GM04503 (cell line): ENCODE measurements at places on chromosomes 3 and 15.

GRCh38 chr15:100528833-100529428, at the start of gene CERS3:
CERS3 (minus strand) TSS chr15:100528950; CDS start chr15:100501849, 27,101 bp downstream.
- no peak for DNase-seq

DNA sequence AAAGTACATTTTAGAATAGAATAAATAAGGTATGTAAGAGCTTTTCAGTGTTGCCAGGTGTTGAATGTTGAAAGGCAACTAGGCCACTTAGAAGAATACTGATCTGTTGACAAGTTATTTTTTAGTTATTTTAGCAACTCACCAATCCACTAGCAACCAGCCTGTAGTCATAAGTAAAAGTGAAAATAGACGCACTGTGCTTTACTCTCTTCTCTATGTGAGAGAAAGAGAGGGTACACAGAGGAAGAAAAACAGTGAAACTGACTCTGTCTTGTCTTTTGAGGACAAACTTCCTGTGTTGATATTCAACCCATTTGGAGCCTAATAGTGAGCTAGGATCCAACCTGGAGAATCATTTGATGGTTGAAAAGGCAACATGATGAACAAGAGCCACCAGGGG, 327.1 kb upstream of the GOLIM4 start:
- no peak for DNase-seq

- DNase-seq, result no peak
Observed at GRCh38 chr3:154598166-154598565, 168.2 kb upstream of the GPR149 start.

DNA sequence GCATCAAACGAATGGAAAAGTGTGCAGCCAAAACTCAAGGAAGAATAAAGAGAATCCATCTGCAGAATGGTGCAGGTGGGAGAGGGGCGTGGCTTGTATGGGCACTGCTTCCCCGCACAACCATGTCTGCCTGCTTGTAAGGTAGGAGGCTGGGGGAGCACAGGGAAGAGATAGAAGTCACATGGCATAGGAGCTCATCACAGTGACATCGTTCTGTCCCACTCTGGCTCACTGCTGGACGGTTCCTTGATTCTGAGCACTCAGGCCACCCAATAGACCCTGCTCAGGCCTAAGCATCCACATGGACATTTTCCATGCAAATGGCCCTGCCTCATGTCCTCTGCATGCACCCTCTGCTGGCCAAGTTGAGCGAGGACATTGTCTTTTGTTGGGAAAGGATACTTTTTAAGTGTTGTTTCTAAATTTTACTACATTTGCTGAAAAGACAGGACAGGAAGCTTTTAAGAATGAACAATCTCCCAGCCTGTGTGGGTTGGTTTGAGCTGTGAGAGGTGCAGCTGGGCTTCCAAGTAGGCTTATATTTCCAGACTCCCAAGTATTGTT, 3.1 kb downstream of the MYLK start:
- no peak for DNase-seq

DNA sequence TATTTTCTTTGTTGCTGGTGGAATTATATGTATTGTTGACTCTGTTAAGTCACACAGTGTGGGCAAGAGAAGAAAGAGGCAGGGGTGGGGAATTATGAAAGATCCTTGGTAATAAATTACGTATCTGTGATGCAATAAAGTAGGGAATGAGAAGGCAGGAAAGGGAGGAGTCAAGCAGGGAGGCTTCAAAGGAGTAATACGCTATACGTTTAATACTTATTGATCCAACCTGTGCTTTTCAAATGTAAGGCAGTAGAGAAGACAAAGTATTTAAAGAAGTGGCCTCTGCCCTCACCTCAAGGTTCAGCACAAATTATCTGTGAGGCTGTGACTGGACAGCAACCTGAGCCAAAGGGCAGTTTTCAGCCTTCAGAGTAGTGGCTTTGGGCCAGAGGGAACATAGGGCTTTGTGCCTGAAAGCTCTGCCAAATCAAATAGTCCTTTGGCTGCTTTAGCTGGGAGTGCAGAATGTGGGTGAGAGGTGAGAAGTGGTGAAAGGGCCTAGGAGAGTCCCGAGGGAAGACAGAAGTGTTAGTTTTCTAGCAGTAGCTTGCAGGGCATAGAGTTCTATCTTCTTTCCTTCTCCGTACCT, 1.2 kb upstream of the PLIN1 start:
- peak; percentile 85 for DNase-seq

GRCh38 chr3:17339132-17339575, 403.3 kb downstream of the TBC1D5 start:
- no peak for DNase-seq

GRCh38 chr15:31042751-31043150, 51.3 kb upstream of the MTMR10 start:
- no peak for DNase-seq

- no peak for DNase-seq
Observed at GRCh38 chr15:45993508-45993907, 358.7 kb downstream of the SQOR start.

DNA sequence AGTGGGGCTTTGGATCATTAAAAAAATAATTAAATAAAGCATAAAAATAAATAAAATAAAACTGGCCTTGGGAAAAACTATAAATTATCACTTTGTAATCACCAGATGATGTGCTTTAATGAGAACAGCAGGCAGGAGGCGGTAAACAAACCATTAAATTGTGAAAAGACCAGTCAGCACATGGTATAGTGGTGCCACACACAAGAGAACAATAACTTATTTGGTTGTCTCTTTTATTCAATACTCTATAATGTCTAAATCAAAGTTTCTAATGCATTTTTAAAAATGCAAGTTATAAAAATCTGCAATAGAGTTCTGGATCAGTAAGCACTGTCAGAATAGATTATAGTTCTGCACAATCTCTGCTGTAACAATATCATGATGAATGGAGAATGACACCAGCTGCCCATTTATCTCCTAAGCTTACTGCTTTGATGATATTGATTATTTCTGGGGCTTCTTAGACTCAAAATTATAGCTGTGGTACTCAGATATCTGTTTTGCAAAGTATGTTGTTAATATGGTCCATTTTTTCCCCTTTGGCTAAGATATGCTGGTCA, 259.3 kb downstream of the NAALADL2 start:
- DNase-seq, result no peak

DNA sequence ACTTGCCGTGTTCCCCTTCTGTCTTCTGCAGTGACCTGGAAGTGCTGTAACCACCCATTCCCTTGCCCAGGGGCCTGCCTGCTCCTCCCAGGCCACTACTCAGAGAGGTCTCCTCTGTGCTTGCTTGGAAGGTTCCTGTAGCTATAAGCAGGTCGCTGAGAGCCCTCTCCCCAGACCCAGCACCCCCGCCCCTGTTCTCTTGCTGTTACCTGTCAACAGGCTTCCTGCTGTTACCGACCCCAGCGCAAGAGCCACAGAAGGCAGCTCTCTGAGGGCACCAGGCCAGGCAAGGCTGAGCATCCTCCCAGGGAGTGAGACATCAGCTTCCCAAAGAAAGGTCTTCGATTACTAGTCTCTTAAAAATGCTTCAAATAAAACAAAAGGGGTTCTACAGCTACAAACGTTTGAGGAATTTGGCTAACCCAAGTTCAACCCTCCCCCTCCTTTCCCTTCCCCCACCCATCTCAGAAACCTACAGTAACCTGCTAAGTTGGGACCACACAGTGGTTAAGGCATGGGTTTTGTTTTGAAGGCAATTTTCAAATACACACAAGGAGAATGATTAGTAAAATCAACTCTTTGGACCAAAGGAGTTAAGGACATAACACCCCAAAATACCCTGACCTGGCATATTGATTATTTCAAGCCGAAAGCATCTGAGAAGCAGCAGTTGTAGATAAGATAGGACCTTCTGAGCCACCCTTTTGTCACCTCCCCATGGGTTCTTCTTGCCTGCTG, 74.9 kb upstream of the MFGE8 start:
- no peak for DNase-seq

DNA sequence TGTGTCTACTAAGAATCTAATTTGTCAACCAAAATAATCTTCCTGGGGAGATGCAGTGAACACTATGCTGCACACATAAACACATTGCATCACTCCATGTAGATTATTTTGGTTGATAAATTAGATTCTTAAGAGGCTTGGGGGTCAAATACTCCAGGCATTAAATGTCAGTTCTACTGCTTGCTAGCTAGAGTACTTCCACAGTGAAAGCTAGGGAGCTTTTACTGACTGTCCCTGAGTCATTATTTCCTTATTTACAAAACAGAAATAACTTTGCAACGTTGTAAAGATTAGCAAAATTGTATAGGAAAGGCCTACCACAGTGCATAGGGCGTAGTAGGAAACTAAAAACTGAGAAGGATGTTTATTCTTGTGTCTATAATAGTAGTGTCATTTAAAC, 12.9 kb upstream of the TMC3 start:
- DNase-seq, result no peak

- no peak for DNase-seq
Observed at GRCh38 chr3:101531473-101532086, 18.6 kb upstream of the SENP7 start.

- no peak for DNase-seq
Observed at GRCh38 chr3:134368751-134369105, 5.5 kb downstream of the AMOTL2 start.

- no peak for DNase-seq
Observed at GRCh38 chr3:22318325-22318724, 567.3 kb upstream of the ZNF385D start.

- no peak for DNase-seq
Observed at GRCh38 chr3:25817107-25817506, 27.2 kb downstream of the OXSM start.

GRCh38 chr15:85071061-85071460, 89.4 kb downstream of the PDE8A start:
- DNase-seq, result no peak

- no peak for DNase-seq
Observed at GRCh38 chr3:64417816-64418215, 192.6 kb upstream of the PRICKLE2 start.

DNA sequence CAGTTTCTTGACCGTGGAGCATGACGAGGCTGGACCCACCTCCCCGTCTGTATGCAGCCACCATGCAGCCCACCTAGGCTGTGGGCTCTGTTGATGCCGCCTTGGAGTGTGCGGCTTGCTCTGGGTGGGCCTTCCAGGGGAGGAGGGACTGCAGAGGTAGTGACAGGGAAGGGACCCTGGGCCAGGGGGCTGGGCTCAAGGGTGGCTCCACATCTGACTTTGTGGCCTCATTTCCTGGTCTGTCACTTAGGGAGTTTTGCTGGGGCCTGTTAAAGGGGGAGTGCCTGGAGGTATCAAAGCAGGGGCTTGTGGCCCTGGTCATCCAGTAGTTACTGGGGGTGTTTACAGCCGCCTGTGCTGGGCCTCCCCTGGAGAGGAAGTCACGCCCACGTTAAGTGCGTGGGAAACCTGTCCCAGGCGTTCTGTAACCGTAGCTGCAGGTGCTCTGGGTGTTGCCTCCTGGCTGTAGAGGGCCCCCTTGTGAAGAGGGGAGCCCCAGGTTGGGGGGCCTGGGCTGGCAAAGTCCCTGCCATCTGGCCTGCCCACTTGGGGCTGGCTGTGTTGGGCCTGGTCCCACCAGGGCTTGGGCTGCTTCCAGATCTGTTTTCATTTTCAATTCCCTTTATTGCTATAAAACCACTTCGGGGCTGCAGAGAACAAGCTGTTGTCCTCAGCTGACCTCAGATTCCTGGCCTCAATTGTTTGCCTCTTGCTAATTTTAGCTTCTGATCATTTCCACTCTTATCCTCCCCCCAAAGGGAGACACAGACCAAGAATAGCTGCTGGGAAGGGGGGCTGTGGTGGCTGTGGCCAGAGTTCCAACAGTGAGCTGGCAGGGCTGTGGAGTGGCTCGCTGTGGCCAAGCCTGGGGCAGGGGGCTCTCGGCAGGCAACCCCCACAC, 26.5 kb downstream of the KLF13 start:
- peak; percentile 85 for DNase-seq

- DNase-seq, result no peak
Observed at GRCh38 chr3:47512416-47513124, 942 bp downstream of the ELP6 start.

GRCh38 chr3:65723011-65723410, 315.7 kb downstream of the MAGI1 start:
- DNase-seq, result no peak

- no peak for DNase-seq
Observed at GRCh38 chr3:98325055-98325454, 28.6 kb upstream of the OR5K4 start.

- DNase-seq, result no peak
Observed at GRCh38 chr15:47715856-47716445, 1.4 kb upstream of the SEMA6D start.

DNA sequence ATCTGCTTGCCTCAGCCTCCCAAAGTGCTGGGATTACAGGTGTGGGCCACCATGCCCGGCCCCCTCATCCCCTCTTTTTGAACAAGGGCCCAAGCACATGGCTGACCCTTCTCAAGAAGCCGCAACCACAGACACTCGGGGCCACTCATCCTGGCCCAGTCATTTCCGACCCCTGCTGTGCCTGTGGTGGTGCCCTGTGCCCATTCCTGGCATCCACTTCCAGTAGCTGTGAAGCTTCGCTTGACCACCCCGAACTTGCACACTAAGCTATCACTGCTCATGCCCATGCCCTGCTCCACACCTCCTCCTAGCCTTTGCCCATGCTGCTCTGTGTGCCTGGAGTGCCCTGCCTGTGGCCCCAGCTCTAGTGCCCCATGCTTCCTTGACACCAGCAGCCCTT, 8.3 kb downstream of the TMEM44 start:
- DNase-seq, result no peak

- peak; percentile 12 for DNase-seq
Observed at GRCh38 chr15:77633134-77633912, 611 bp upstream of the LINGO1 start.

DNA sequence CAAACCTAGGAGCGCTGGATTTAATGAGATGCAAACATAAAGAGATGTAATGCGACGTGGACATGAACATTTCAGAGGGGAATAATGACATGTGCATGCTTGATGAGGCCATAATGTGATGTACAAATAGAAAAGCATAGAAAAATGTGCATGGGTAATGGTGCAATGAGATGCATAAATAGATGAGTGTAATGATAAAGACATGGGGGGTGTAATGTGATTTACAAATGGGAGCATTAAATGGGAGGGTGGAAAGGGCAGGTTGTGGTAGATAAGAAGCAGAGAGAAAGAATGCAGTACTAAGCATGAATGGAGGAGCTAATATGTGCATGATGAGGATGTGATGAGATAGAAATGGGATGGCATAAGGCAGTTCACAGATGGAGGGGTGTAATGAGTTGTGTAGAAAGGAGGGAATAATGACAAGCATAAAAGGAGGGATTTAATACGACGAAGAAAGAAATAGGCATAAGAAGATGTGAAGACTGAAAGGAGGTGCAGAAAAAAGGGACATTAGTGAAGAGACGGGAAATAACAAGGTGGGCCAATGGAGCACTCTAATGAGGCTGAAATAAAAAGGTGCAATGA, 137.5 kb upstream of the CCNL1 start:
- no peak for DNase-seq

DNA sequence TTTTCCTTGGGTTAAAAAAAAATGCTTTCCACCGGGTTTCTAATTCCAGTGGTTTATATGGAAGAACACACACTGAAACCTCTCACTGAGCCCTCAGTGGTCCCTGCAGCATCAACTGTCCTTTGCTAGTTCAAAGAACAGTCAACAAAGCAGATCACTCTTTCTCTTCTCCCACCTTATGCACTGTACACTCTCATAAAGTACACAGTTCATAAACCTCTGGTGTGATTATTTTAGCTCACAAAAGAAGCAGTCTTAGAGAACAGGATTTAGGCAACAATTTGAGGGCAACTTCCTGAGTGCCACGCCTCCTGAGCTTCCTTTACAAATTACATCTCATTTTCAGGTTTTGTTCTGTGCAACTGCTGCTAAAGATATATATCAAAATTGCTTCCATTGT, 728.4 kb upstream of the GOLIM4 start:
- no peak for DNase-seq

GRCh38 chr3:120773932-120774331, 31.4 kb downstream of the GTF2E1 start:
- no peak for DNase-seq

GRCh38 chr3:59695860-59696259, 646.0 kb upstream of the CFAP20DC start:
- no peak for DNase-seq
